Adrenal gland (tissue), 19 donors: ENCODE measurements at places on chromosomes 3 and 15. TPM values are rescaled to one million over a fixed set of nuclear protein-coding genes. Genes with fewer than 3 reads are reported as not detected.

- no peak for DNase-seq
Measured at GRCh38 chr3:142705198-142705597, 18.6 kb upstream of the TRPC1 start.

DNA sequence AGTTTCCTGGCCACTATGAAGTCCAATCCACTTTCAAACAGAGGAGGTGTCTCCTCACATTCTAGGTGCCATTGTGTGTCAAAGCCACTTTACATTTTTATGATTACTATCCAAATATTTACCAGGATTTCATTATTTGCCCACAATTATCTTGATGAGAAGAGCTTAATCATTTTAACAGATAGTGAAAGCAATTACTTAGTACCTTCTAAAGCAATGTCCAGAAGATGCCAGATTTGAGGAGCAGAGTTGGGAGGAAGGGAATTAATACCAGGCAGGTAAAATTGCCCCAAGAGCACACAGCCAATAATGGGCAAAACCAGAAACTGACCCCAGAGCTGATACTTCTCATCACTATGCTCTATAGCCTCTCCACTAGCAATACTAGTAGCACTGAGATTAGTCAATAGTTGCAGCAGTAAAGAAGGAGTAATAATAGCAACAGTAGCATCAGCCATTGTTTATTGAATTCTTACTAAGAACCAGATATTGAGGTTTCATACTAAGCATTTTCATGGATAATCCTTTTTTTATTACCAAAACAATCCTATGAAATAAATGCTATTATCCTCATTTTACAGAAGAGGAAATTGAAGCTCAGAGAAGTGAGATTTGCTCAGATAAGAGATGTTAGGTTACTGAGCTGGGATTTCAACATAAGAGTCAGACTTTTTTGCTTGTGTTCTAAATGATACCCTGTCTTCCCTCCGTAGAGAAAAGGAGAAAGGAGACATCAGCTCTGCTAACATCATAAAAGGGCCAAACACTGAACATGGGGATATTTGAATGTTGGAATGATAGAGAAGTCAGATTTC is 509.3 kb upstream of the CFAP20DC start:
- no peak for DNase-seq

DNA sequence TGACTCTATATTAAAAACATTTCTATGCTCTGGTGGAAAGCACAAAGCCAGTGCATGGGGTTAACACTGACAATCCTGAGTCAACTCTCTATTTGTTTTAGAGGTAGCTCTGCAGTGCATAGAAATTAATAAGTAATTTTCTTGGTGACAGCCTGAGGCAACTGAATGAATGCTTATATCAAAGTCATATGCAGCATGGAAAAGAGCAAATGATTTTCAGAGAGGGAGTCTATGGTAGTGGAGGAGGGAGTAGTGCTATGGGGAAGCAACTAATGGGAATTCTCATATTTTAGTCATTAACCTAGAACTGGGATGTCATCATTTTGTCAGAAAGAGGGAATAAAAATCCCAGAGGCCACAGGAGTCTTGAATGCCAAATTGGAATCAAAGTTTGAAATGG is 99.1 kb downstream of the CLSTN2 start:
- DNase-seq = no peak

- no peak for DNase-seq
Measured at GRCh38 chr15:62242999-62243398, 77.9 kb upstream of the C2CD4B start.

GRCh38 chr15:48858401-48858800 is 19.5 kb upstream of the EID1 start:
- DNase-seq = no peak

DNA sequence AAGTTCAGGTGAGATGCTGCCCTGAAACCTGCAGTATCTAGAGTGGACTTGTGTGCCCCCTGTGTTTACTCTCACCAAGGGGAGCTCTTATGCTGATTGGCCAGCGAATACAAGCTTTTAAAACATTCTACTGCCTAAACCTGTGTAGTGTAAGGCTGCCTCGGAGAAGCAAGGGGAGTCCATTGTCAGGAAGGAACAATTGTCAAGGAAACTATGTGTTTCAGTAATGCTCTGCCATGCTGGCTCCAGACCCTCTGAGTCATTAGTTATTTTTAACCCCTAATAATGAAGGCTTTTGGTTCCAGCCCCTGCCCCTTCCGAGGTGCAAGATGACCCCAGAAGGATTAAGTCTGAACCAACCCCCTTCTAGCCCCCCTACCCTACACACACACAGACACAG is 66.1 kb upstream of the CHMP2B start:
- DNase-seq = no peak

- DNase-seq = no peak
Measured at GRCh38 chr3:12816521-12817342, 20.3 kb downstream of the CAND2 start.

GRCh38 chr15:72740219-72740618 is 43.3 kb downstream of the ADPGK start:
- no peak for DNase-seq

DNA sequence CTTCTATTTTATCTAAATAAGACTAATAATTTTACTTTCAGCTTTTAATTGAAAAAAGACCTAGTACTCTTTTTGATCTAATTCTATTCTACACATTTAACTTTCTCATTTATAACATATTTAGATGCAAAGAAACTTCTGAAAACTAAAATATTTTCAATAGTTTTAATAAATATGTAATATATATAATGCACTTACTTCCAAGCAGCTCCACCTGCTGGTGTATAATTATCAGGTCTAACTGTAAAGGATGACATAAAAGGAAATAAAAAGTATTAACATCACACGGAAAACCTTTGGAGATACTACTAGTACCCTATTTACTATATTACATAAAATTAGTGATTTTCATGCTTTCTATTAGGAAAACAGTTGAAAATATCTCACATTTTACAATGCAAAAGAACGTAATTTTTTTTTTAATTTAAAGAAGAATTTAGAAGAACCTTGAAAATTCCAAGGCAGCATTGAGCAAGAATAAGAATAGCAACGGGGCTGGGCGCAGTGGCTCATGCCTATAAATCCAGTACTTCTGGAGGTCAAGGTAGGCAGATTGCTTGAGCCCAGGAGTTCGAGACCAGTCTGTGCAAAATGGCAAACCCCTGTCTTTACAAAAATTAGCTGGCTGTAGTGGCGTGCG is 10.2 kb downstream of the PLSCR5 start:
- no peak for DNase-seq

The PCBP4 gene
- polyA plus RNA-seq = 10.7 TPM

The SLC12A1 gene
- polyA plus RNA-seq = under 0.01 TPM

The FAM107A gene
- polyA plus RNA-seq = 6.8 TPM

The TRANK1 gene
- 8.6 TPM for polyA plus RNA-seq

The MITF gene
- polyA plus RNA-seq = 4.9 TPM
